Right atrium auricular region (tissue), 2 donors: ENCODE measurements at places on chromosomes 7 and 10.
A peak's percentile ranks its signal among the peaks of the same experiment; 100 is the strongest.

- H3K4me1 ChIP-seq: no peaks in the 10 kb centered on the region
- no peaks in the 10 kb centered on the region for H3K36me3 ChIP-seq
- peak overlapping the region; percentile 94 for H3K4me3 ChIP-seq
- H3K27me3 ChIP-seq: no peaks in the 10 kb centered on the region
Measured at GRCh38 chr7:133081119-133081598, 731 bp downstream of the CHCHD3 start.

DNA sequence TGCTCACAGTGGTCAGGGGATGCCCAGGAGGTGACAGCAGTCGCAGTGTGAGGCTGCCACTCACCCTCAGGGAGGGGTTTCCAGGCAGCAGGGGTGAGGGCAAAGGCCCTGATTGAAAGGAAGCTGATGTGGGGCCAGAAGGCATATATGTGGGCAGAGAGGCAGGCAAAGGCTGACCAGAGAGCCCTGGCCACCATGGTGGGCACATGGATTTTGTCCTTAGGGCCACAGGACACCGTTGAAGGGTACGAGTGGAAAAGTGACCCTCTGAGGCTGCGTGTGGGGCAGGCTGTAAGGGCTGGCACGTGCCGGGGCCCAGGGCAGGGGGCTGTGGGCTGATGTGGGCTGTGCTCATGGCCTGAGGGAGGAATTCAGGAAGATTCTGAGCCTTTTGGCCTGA lies 57.5 kb upstream of the ZNF32 start:
- no peaks in the 10 kb centered on the region for H3K4me1 ChIP-seq
- H3K27ac ChIP-seq: no peak overlapping the region
- no peaks in the 10 kb centered on the region for H3K27me3 ChIP-seq
- H3K36me3 ChIP-seq: no peaks in the 10 kb centered on the region
- H3K4me3 ChIP-seq: no peak overlapping the region
- DNase-seq: peak; percentile 40

DNA sequence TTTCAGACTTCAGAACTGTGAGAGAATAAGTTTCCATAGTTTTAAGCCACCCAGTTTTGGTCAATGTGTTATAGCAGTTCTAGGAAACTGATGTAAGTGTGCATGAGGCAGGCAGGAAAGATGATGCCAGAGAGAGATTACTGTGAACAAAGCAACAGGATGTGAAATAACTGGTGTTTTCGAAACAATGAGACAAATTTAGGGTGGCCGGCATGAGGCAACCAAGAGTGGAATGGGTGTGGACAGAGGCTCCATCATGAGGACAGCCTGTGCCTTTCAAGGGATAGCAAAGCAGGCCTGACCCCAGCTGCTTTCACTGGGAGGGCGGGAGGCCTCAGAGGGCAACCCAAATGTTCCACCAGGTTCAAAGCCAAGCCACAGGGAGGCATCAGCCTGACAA lies 67.3 kb upstream of the UCN3 start:
- H3K4me1 ChIP-seq: no peaks in the 10 kb centered on the region
- H3K36me3 ChIP-seq: no peaks in the 10 kb centered on the region
- peak overlapping the region; percentile 35 for H3K27ac ChIP-seq
- H3K27me3 ChIP-seq: no peaks in the 10 kb centered on the region
- DNase-seq: peak; percentile 76
- no peak overlapping the region for H3K4me3 ChIP-seq

DNA sequence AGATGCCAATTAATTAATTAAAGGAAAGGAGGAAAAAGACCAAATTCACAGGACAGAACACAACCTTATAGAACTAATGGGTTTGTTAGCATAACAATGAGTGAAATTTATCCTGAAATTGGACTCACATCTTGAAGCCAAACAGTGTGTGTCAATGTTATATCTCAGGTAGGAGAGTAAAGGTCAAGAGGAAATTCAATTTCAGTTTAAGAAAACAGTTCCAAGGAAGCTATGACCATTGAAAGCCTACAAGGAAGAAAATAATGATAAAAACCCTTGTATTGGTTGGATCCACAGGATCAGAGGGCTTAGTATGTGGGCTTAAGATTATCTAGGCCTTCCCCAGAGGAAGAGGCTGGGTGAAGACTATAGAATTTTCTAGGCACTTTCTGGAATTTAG lies 198.9 kb upstream of the AOAH start:
- no peaks in the 10 kb centered on the region for H3K36me3 ChIP-seq
- H3K4me3 ChIP-seq: no peak overlapping the region
- no peaks in the 10 kb centered on the region for H3K4me1 ChIP-seq
- H3K27me3 ChIP-seq: no peaks in the 10 kb centered on the region
- no peak overlapping the region for H3K27ac ChIP-seq
- no peak for DNase-seq

- DNase-seq: no peak
- H3K4me3 ChIP-seq: no peak overlapping the region
- no peaks in the 10 kb centered on the region for H3K4me1 ChIP-seq
- H3K36me3 ChIP-seq: no peaks in the 10 kb centered on the region
- H3K27ac ChIP-seq: no peak overlapping the region
- no peaks in the 10 kb centered on the region for H3K27me3 ChIP-seq
Measured at GRCh38 chr10:117503244-117504205, 39.0 kb upstream of the EMX2 start.

DNA sequence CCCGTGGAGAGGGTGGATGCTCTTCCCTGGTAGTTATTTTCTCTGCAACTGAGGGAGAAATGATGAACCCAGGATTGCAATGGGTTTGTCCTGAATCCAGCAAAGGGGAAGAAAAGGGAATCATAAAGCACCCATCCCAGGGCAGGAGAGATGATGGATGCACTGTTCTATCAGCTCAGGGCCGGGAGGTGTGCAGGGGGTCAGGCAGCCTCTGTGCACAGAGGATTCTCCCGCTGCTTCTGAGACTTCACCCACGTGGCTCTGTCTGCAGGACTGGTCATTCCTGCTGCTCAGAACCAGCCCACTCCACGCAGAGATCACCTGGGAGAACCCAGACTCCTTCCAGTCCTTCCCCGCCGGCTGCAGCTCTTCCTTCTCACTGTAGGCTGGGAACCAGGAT lies 70.7 kb downstream of the RBAK start:
- no peaks in the 10 kb centered on the region for H3K36me3 ChIP-seq
- H3K4me1 ChIP-seq: no peaks in the 10 kb centered on the region
- no peak overlapping the region for H3K27ac ChIP-seq
- H3K27me3 ChIP-seq: no peaks in the 10 kb centered on the region

DNA sequence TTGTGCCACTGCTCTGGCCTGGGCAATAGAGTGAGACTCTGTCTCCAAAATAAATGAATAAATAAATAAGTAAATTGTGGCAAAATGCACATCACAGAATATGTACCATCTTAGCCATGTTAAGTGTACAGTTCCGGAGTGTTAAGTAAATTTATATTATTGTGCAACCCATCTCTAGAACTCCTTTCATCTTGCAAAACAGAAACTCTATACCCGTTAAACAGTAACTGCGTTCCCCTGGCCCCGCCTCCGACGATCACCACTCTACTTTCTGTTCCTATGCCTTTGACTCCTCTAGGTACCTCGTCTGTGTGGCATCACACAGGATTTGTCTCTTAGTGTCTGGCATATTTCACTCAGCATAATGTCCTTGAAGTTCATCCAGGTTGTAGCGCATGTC lies 356.4 kb upstream of the FOXK1 start:
- no peak for DNase-seq
- no peaks in the 10 kb centered on the region for H3K4me1 ChIP-seq
- H3K36me3 ChIP-seq: no peaks in the 10 kb centered on the region
- no peaks in the 10 kb centered on the region for H3K27me3 ChIP-seq

DNA sequence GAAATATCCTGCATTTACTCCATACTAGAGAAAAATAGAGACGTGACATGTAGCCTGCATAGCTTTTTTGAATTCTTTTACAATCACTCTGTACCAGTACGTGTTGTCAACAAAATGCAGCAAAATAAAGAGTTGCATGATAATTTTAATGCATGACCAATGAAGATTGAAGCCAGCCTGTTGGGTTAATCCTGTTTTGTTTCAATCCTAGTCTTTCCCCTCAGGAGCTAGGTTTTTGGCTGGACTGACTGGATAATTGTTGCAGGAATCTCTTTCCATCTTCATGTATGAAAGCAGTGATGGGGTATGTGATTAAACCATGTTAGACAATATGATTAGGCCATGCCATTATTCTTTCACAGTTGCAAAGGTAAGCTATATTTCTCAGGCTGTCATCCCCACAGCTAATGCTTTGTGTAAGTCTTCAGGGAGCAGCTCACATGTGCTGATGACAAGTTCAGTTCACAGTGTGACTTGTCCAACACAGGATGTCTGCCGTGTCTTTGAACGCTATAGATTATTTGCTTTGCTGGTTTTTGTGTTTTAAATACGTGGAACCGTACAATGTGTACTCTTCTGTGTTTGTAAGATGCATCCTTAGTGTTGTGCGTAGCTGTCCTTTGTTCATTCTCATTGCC lies 24.4 kb downstream of the PAPSS2 start:
- no peak overlapping the region for H3K4me3 ChIP-seq
- H3K27me3 ChIP-seq: no peaks in the 10 kb centered on the region
- DNase-seq: no peak
- H3K27ac ChIP-seq: no peak overlapping the region

GRCh38 chr7:140625908-140626868 lies 14.4 kb downstream of the DENND2A start:
- H3K27me3 ChIP-seq: no peaks in the 10 kb centered on the region
- no peaks in the 10 kb centered on the region for H3K4me1 ChIP-seq
- peak overlapping the region; percentile 66 for H3K27ac ChIP-seq
- no peaks in the 10 kb centered on the region for H3K36me3 ChIP-seq
- no peak overlapping the region for H3K4me3 ChIP-seq
- peak; percentile 98 for DNase-seq

GRCh38 chr7:90167361-90167760 lies 13.1 kb downstream of the STEAP1 start:
- no peaks in the 10 kb centered on the region for H3K27me3 ChIP-seq
- no peaks in the 10 kb centered on the region for H3K36me3 ChIP-seq
- no peak for DNase-seq
- H3K27ac ChIP-seq: no peak overlapping the region

- H3K4me3 ChIP-seq: no peak overlapping the region
- no peak overlapping the region for H3K27ac ChIP-seq
- H3K36me3 ChIP-seq: no peaks in the 10 kb centered on the region
- no peak for DNase-seq
- H3K4me1 ChIP-seq: no peaks in the 10 kb centered on the region
- no peaks in the 10 kb centered on the region for H3K27me3 ChIP-seq
Measured at GRCh38 chr10:31087851-31088250, 56.2 kb upstream of the ZNF438 start.

- H3K27me3 ChIP-seq: no peaks in the 10 kb centered on the region
- no peak overlapping the region for H3K27ac ChIP-seq
- DNase-seq: no peak
Measured at GRCh38 chr10:536371-536925, 153.0 kb downstream of the DIP2C start.

DNA sequence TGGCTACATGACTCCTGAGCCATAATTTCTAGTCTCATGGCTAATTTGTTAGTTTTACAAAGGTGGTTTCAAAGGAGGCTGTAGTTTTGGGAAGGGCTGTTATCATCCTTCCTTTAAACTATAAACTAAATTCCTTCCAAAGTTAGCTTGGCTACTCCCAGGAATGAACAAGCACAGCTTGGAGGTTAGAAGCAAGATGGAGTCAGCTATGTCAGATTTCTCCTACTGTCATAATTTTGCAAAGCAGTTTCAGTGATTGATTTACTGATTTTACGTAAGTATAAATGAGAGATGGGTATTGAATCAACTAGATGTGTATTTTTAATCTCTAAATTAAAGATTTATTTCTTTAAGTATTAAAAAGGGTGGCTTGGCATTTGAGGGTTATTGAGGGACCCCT lies 79.9 kb downstream of the PHTF2 start:
- DNase-seq: no peak
- H3K27ac ChIP-seq: no peak overlapping the region
- no peaks in the 10 kb centered on the region for H3K4me1 ChIP-seq
- H3K4me3 ChIP-seq: no peak overlapping the region

- H3K4me3 ChIP-seq: no peak overlapping the region
- no peak for DNase-seq
- H3K27ac ChIP-seq: no peak overlapping the region
- H3K27me3 ChIP-seq: no peaks in the 10 kb centered on the region
Measured at GRCh38 chr7:90923541-90923997, 327.4 kb downstream of the CDK14 start.

DNA sequence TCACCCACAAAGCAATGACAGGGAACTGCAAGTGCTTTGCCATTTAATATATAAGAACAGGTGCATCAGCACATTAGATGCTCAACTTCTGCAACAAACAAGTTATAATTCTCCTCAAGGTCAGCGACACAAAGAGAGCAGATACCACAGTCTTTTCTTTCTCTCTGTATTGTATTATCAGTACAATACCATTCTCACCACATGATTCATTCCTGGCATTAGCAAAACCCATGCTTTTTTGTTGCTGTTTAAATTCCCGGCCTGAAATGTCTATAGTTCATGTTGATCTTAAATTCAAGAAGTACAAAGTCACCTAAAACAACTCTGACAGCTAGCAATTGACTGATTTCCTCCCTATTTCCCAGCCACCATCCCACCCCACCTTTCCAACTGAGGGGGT lies 111.8 kb upstream of the FEZF1 start:
- H3K36me3 ChIP-seq: no peaks in the 10 kb centered on the region
- no peak for DNase-seq
- H3K4me3 ChIP-seq: no peak overlapping the region
- no peaks in the 10 kb centered on the region for H3K4me1 ChIP-seq
- no peak overlapping the region for H3K27ac ChIP-seq

DNA sequence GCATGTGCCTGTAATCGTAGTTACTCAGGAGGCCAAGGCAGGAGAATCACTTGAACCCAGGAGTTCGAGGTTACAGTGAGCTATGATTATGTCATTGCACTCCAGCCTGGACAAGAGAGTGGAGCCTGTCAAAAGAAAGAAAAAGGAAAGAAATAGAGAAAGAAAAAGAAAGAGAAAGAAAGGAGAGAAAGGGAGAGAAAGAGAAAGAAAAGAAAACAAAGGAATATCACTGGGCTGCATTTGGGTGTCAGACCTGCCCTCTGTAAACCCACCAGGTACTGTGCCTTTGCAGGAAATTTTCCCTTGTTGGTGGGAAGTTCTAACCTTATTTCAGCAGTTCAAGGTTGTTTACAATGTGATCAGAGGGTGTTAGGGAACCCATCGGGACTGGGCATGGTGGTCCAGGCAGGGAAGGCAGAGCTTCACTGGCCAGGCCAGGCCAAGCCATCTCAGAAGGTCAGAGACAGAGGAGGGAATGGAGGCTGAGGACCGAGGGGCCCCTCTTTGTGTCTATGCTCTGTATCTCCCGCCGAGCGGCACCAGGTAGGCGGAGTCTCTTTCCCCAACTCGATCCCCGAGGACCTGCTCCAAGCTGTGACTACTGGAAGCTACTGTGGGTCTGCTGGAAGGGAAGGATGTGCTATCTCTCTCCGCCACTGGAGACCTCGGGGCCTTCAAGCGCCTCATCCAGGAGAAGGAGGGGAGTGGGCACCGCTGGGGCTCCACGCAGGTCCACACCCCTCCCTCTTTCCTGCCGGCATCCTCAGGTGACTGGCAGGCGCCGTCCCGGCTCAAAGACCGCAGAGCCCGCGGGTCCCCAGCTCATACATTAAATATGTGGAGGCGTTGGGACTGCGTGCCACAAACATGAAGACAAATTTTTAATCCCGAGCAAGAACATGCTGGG lies 15.2 kb upstream of the KAZALD1 start:
- no peak for DNase-seq
- H3K4me3 ChIP-seq: no peak overlapping the region
- H3K27ac ChIP-seq: no peak overlapping the region
- H3K36me3 ChIP-seq: no peaks in the 10 kb centered on the region
- peaks cover 29% of the 10 kb centered on the region for H3K27me3 ChIP-seq

- H3K4me3 ChIP-seq: no peak overlapping the region
- DNase-seq: no peak
- H3K27ac ChIP-seq: no peak overlapping the region
- H3K4me1 ChIP-seq: no peaks in the 10 kb centered on the region
- no peaks in the 10 kb centered on the region for H3K27me3 ChIP-seq
Measured at GRCh38 chr10:129864601-129865126, 99.4 kb downstream of the EBF3 start.

GRCh38 chr10:112115781-112116385 lies 67.7 kb downstream of the GPAM start:
- no peaks in the 10 kb centered on the region for H3K27me3 ChIP-seq
- no peak overlapping the region for H3K4me3 ChIP-seq
- no peaks in the 10 kb centered on the region for H3K4me1 ChIP-seq
- H3K27ac ChIP-seq: no peak overlapping the region
